Mesothelial cell of epicardium (in vitro differentiated cells): ENCODE measurements at places on chromosomes 11 and 22.

GRCh38 chr11:117302228-117302627, 11.1 kb downstream of the BACE1-AS start:
- no peaks in the 10 kb centered on the region for H3K27me3 ChIP-seq
- H3K27ac ChIP-seq: no peak overlapping the region
- no peak overlapping the region for H3K4me3 ChIP-seq
- H3K4me1 ChIP-seq: peaks cover 25% of the 10 kb centered on the region

- no peak overlapping the region for H3K27ac ChIP-seq
- peaks cover 7% of the 10 kb centered on the region for H3K36me3 ChIP-seq
- DNase-seq: no peak
- H3K27me3 ChIP-seq: peaks cover 18% of the 10 kb centered on the region
These were observed 41.5 kb upstream of the PAMR1 start for GRCh38 chr11:35566885-35567284.

DNA sequence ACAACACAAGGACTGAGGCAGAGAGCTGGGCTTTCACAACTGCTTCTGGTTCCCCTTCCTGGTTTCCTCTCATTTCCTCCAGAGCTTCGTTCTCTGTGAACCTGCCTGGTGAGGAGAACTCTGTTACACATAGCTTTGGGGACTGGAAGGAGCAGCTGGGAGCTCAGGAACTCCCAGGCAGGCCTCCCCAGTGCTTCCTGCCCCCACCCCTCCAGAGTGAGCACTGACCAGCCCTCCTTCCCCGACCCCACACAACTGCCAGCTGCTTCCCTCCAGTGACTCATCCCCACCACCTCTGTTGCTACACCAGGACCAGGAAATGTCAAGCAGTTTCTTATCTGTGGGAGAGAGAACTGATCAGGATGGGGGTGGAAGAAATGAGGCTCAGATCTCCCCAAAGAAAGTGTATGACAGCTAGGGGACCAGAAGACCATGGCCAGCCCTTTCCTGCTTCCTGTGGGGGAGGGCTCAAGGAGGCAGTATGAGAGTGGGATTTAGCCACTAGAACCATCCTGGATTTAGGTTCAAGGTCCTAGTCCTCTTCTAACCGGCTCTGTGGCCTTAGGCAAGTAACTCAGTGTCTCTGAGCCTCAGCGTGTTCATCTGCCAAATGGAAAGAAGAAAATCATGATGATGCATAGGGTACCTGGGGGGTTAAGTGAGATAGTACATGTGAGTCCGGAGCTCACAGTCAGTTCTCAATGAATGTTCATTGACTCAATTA, 4.5 kb upstream of the TP53I11 start:
- H3K4me1 ChIP-seq: peaks cover 23% of the 10 kb centered on the region
- no peak overlapping the region for H3K27ac ChIP-seq
- peaks cover 48% of the 10 kb centered on the region for H3K27me3 ChIP-seq

GRCh38 chr22:44453441-44454112, 44.5 kb downstream of the RTL6 start:
- no peaks in the 10 kb centered on the region for H3K36me3 ChIP-seq
- DNase-seq: no peak
- no peaks in the 10 kb centered on the region for H3K4me1 ChIP-seq
- H3K27ac ChIP-seq: no peak overlapping the region
- no peak overlapping the region for H3K4me3 ChIP-seq

- H3K4me1 ChIP-seq: peaks cover 44% of the 10 kb centered on the region
- no peaks in the 10 kb centered on the region for H3K27me3 ChIP-seq
- no peaks in the 10 kb centered on the region for H3K36me3 ChIP-seq
- DNase-seq: no peak
- H3K4me3 ChIP-seq: no peak overlapping the region
- H3K27ac ChIP-seq: peak overlapping the region; percentile 73
These were observed 131.5 kb upstream of the MPPED2 start for GRCh38 chr11:30717641-30718040.

- no peak for DNase-seq
- H3K27ac ChIP-seq: peak overlapping the region; percentile 4
- peaks cover 38% of the 10 kb centered on the region for H3K4me1 ChIP-seq
- H3K27me3 ChIP-seq: no peaks in the 10 kb centered on the region
These were observed 89.7 kb downstream of the FAM76B start for GRCh38 chr11:95699631-95700470.

GRCh38 chr22:25318081-25318823, 98.8 kb downstream of the CRYBB2 start:
- no peaks in the 10 kb centered on the region for H3K36me3 ChIP-seq
- H3K4me1 ChIP-seq: no peaks in the 10 kb centered on the region
- no peak overlapping the region for H3K4me3 ChIP-seq

DNA sequence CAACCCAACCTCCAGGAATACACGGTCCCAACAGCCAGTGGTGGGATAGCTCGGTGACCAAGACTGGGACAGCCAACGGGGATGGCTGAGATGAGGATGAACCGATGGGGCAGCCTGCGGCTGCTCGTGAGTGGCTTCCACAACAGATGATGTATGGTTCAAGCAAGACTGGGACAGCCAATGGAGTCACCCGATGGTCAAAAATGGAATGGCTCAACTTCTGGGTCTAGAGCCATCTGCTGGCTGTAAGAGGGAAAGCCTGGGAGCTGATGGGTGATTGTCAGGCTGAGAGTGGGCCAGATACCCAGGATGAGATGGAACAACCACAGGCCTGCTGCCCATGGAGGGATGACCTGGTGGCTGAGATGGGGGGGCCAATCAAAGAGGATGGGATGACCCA, 35.5 kb downstream of the SYT7 start:
- DNase-seq: no peak
- H3K4me1 ChIP-seq: peaks cover 29% of the 10 kb centered on the region
- H3K27me3 ChIP-seq: no peaks in the 10 kb centered on the region

DNA sequence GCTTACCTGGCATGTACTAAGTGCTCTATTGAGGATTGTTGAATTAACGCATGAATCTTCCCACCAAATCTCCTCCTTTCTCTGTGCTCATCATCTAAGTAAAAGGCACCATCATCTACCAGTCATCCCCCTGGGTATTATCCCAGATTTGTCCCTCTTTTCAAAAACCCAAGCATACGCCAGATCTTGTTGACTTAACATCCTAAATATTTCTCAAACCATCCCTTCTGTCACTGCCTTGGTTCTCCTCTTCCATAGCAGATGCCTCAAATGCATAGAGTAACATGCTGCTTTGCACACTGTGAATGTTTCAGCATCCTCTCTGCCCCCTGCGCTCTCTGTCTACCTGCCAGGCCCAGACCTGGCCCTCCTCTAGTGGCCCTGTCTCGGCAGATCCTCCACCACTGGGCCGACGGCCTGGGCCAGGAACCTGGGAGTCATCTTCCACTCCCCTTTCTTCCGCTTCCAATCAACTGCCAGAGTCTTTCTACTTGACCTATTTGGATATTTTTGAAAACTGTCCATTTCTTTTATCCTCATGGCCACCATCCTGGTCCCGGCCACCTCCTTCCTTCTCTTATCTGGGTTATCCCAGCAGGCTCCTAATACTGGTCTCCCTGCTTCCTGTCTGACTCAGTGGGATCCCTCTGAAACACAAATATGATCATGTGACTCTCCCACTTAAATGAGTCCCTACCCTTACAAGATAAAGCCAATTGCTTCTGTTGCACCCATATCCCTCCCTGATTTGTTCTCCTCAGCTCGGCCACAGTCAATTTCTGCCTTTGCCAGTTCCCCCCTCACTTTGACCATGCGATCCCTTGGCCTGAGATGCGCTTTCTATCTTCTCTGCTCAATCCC, 3.4 kb upstream of the TAB1 start:
- H3K27me3 ChIP-seq: no peaks in the 10 kb centered on the region
- peaks cover 6% of the 10 kb centered on the region for H3K4me1 ChIP-seq
- no peaks in the 10 kb centered on the region for H3K36me3 ChIP-seq
- no peak overlapping the region for H3K4me3 ChIP-seq
- no peak overlapping the region for H3K27ac ChIP-seq
- DNase-seq: no peak

GRCh38 chr11:68383976-68384501, 71.6 kb downstream of the LRP5 start:
- no peaks in the 10 kb centered on the region for H3K27me3 ChIP-seq
- no peak overlapping the region for H3K27ac ChIP-seq
- peaks cover 6% of the 10 kb centered on the region for H3K4me1 ChIP-seq
- DNase-seq: peak; percentile 85
- peaks cover 5% of the 10 kb centered on the region for H3K36me3 ChIP-seq

- peak overlapping the region; percentile 39 for H3K27ac ChIP-seq
- no peak for DNase-seq
- no peaks in the 10 kb centered on the region for H3K27me3 ChIP-seq
- peaks cover 20% of the 10 kb centered on the region for H3K36me3 ChIP-seq
- peaks cover 18% of the 10 kb centered on the region for H3K4me1 ChIP-seq
These were observed 57.2 kb downstream of the SPECC1L start for GRCh38 chr22:24327832-24328231.

DNA sequence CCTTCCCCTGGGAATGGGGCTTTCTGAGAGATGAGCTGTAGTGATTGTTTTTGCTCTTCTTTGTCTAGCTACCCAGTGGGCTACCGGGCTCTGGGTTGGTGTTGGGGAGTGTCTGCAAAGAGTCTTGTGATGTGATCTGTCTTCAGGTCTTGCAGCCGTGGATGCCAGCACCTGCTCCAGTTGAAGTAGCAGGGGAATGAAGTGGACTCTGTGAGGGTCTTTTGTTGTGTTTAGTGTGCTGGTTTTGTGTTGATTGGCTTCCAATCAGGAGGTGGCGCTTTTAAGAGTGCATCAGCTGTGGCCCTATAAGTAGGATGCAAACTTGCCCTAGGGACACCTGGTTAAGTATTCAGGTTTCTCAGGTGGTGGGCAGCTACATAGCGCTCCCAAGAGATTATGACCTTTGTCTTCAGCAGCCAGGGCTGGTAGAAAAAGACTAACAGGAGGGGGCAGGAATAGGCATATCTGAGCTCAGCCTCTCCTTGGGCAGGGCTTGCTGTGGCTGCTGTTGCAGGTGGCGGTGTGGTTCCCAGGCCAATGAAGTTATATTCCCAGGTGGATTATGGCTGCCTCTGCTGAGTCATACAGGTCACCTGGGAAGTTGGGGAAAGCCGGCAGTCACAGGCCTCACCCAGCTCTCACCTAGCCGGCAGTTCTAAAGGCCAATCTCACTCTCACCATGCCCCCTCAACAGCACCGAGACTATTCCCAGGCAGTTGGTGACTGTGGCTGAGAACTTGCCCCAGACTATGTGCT, 315.7 kb upstream of the C11orf87 start:
- H3K36me3 ChIP-seq: no peaks in the 10 kb centered on the region
- no peaks in the 10 kb centered on the region for H3K27me3 ChIP-seq
- H3K27ac ChIP-seq: no peak overlapping the region
- H3K4me1 ChIP-seq: peaks cover 5% of the 10 kb centered on the region

DNA sequence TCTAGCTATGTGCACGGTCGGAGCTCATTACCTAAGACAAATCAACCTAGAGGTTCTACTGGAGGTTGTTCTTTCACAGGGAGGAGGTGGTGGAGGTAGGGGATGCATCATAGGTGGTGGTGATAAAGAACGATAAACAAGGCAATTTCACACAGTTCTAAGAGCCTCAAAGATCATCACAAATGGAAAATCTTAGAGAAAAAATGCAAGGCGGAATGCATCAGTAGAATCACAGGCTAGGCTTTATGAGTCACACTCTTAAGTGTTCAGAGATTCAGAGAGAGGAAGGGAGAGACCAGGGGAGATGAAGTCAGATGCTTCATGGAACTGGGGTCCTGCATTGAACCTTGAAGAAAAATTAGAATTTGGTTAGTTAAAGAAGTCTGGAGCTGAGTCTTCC, 58.3 kb downstream of the TMPRSS5 start:
- H3K27me3 ChIP-seq: no peaks in the 10 kb centered on the region
- H3K27ac ChIP-seq: no peak overlapping the region
- H3K36me3 ChIP-seq: no peaks in the 10 kb centered on the region

- DNase-seq: no peak
- no peak overlapping the region for H3K27ac ChIP-seq
- no peak overlapping the region for H3K4me3 ChIP-seq
- H3K36me3 ChIP-seq: peaks cover 24% of the 10 kb centered on the region
- H3K4me1 ChIP-seq: peaks cover 10% of the 10 kb centered on the region
These were observed 73.6 kb upstream of the GDPD4 start for GRCh38 chr11:77375107-77375506.

DNA sequence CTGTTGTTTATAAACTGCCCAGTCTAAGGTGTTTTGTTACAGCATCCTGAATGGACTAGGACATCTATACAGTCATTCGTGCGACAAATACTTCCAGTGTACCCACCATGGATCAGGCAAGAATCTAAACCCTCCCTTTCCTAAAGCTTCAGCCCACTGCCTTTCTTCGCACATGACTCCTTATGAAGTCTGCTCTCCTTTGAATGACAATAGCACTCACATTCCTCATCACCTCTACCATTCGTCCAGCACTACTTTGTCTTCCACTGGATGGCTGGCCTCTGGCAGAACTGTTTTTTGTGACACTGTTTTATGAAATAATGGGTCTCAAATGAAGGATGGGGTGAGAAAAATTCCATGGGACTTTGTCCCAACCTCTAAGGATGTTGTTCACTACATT, 89.8 kb upstream of the LIN7C start:
- H3K27ac ChIP-seq: no peak overlapping the region
- no peaks in the 10 kb centered on the region for H3K27me3 ChIP-seq
- no peak overlapping the region for H3K4me3 ChIP-seq
- DNase-seq: no peak
- H3K4me1 ChIP-seq: no peaks in the 10 kb centered on the region

- no peak overlapping the region for H3K27ac ChIP-seq
- H3K4me1 ChIP-seq: no peaks in the 10 kb centered on the region
- H3K4me3 ChIP-seq: no peak overlapping the region
- no peaks in the 10 kb centered on the region for H3K36me3 ChIP-seq
- no peak for DNase-seq
- no peaks in the 10 kb centered on the region for H3K27me3 ChIP-seq
These were observed 47.2 kb downstream of the LRFN4 start for GRCh38 chr11:66904055-66904454.

- H3K36me3 ChIP-seq: peaks cover 50% of the 10 kb centered on the region
- no peaks in the 10 kb centered on the region for H3K27me3 ChIP-seq
- no peak for DNase-seq
- no peak overlapping the region for H3K4me3 ChIP-seq
- H3K4me1 ChIP-seq: no peaks in the 10 kb centered on the region
- no peak overlapping the region for H3K27ac ChIP-seq
These were observed 27.1 kb upstream of the APOA1 start for GRCh38 chr11:116864531-116864930.

- no peak overlapping the region for H3K27ac ChIP-seq
- H3K4me1 ChIP-seq: no peaks in the 10 kb centered on the region
- no peaks in the 10 kb centered on the region for H3K36me3 ChIP-seq
These were observed 199.3 kb upstream of the ISX start for GRCh38 chr22:34866495-34867131.

DNA sequence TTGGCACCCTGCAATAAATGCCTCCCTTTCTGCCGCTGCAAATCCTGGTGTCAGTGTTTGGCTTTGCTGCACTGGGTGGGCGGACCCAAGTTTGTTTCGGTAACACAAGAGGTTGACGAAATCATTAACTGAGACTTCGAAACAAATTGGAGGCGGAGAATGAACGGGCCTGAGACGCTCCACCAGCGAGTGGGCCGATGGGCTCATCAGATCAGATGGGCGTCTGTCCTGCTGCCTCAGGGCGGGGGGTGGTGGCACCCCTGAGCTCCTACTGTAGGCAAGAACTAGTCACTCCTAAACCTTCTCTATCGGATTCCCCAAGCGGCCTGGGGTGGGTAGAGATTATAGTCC, 918 bp upstream of the CAPN5 start:
- DNase-seq: no peak
- H3K27me3 ChIP-seq: no peaks in the 10 kb centered on the region
- H3K4me3 ChIP-seq: peak overlapping the region; percentile 75
- H3K4me1 ChIP-seq: peaks cover 10% of the 10 kb centered on the region
